ENCODE measurements at places on chromosomes 3 and 15.

DNA sequence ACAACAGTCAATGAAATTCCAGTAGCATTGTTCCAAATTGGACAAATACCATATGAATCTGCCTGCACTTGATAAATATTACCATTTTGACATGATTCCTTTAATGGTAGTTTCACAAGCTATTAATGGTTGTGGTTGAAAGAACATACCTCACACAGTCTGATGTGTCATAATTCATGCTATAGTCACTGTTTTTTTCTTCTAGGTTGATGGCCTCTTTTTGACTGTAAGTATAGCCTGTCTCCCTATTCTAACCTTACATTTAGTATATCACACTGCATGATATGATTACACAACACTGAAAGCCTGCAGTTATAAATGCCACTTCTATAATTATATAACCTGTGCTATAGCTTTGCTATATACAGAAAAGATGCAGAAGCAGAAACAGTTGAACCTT is 834.1 kb downstream of the NSUN3 start:
- DNase-seq, result no peak

GRCh38 chr3:120274739-120275167 is 10.3 kb downstream of the GPR156 start:
- DNase-seq, result no peak

GRCh38 chr15:64865998-64866520 is 24.3 kb downstream of the PLEKHO2 start:
- no peak for DNase-seq

DNA sequence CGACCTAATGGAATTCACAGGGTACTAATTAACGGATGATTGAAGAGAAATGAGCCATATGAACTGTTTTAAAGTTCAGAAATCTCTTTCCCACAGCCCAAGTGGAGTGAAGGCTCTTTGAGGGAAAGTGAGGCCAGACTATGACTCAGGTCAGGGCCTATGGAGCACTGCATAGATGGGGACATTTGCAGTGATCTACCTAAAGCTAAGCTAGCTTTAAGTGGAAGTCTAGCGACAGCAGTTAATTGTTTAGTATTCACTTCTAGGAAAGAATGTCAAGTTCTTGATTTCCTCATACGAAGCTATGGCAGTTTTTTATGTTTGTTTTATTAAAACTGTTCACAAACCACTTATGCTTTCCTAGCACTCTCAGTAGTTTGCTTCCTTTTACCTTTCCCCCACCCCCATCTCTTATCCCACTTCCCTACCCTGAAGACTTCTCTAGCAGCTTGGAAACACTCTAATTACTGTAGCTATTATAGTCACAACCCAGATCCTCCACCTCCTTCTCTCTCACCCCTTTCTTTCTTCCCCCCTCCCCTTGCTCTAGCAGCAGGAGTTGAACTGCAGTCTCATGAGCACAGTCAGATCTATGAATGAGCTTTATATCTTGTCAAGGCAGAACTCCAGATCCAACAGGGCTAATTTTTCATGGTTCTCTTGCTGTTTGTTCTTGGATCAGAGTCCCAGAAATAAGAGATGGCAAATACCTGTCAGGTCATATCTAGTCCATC is 6.2 kb downstream of the ZNF609 start:
- no peak for DNase-seq

- no peak for DNase-seq
These were observed 28.1 kb downstream of the MCF2L2 start for GRCh38 chr3:183400352-183400751.

DNA sequence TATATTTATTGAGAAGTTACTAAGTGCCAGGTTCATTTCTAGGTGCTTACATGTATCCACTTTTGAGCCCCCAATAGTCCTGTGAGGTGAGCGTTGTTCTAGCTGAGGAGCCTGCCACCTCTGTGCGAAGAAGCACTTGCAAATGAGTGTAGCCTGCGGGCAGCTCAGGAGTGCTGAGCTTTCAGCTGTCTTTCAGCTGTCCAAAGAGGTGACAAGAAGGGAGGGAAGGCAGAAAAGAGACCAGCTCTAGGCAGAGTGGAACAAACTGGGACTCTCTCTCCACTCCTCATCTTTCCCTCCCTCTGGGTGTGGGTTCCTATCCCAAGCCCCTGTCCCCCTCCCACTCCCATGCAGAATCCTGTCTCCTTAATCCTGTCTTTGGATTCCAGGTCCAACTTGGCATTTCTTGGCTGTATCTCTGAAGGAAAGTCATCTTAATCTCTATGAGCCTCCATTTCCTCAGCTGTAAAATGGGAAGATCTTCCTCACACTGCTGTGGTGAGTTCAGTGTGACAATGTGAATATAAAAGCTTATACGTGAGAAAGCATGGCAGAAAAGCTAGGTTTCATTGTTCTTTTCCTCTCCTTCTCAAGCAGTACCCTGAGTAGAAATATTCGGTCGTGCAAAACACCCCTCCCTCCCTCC is 6.7 kb upstream of the SRP14 start:
- no peak for DNase-seq

GRCh38 chr3:170558427-170558826 is 27.4 kb downstream of the SLC7A14 start:
- DNase-seq, result no peak

- no peak for DNase-seq
These were observed 441.5 kb upstream of the ARHGEF26 start for GRCh38 chr3:153679714-153680113.

DNA sequence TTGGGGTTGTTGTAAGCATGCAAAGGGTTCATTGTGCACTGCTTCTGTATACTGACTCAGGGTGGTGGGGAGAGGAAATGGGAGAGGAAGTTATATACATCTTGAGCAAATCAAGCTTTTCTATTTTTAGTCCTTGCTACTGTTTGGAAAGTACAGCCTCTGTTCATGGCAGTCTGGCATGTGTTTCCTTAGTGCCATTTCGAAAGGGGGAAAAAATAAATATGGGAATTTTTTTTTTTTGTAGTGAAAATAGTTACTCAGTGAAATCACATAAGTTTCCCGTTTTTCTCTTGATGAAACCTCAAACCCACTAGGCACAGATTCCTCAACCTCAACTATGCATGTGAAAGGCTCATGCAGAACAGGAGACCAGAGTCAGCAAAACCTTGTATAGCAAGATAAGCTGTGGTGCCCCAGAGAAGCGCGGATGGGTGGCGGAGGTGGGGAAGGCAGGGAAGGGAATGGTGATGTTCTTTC is 353.3 kb downstream of the LPP start:
- DNase-seq, result no peak

DNA sequence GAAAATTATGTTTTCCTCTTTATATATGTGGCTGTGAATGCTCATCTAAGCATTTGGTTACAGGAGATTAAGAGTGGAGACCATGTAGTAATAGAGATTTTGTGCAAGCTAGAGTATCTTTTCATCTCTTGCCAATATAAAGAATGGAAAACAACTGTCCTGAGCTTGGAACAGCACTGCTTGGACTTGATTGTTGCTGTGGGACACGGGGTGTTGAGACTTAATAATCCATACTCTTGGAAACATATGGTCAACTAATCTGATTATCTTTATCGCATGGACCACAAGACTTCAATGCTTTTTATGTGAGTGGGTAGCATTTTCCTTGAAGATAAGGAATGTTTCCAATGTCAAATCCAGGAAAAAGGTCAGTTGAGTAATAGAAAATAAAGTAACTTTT is 806.3 kb downstream of the DIPK2A start:
- DNase-seq, result no peak

DNA sequence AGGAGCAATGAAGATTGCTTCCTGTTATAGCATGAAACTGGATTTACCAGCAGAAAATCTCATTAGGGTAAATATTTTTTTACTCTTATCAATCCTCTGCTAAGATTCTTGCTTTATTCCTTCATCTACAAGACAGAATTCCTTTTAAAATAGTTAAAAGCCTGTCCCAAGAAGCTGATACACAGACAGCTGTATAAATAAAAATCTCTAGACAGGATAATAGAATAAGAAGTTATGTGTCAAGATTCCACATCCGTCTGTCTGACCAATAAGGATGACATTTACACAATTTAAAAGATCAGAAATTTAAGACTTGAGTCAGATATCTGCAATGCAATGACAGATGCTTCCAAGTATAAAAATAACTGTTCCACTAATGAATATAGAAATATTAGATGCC is 57.6 kb downstream of the SSR3 start:
- DNase-seq, result no peak

GRCh38 chr3:67484085-67484484 is 170.3 kb downstream of the SUCLG2 start:
- DNase-seq, result no peak

GRCh38 chr3:54321520-54321919 is 199.2 kb downstream of the CACNA2D3 start:
- DNase-seq, result no peak

- DNase-seq, result no peak
These were observed 102.6 kb downstream of the STAC start for GRCh38 chr3:36482880-36483279.

DNA sequence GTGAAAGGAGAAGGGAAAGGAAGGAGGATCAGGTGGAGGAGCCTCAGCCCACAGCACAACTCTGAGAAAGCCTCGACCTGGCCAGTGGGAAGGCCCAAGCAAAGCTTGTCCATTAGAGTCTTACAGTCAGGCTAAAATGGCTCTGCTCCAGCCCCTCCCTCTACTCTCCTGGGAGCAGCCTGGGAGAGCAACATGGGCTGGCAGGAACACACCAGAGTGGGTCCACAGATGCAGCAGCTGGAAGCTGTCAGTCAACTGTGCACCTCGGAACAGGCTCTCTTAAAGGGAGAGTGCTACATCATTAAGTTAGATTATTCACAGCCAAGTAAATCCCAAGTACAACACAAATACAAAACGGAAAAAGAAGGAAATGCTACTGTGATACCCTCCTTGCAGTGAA is 98.0 kb upstream of the LIMD1 start:
- DNase-seq, result no peak
